ENCODE measurements at places on chromosomes 16 and 17. TPM values are rescaled to one million over a fixed set of nuclear protein-coding genes. Genes with fewer than 3 reads are reported as not detected.

Gene KCNJ2
- not detected for polyA plus RNA-seq

Gene ITGAD
- not detected for polyA plus RNA-seq

Gene SLC6A2
- not detected for polyA plus RNA-seq

Gene KRTAP4-6
- not detected for polyA plus RNA-seq

Gene MRPS34
- 162 TPM for polyA plus RNA-seq

Gene ASGR1
- not detected for polyA plus RNA-seq

Gene PRSS22
- polyA plus RNA-seq: not detected

Data from naive thymus-derived CD4-positive, alpha-beta T cell (primary cell).